ENCODE measurements at places on chromosomes 16 and 17.

DNA sequence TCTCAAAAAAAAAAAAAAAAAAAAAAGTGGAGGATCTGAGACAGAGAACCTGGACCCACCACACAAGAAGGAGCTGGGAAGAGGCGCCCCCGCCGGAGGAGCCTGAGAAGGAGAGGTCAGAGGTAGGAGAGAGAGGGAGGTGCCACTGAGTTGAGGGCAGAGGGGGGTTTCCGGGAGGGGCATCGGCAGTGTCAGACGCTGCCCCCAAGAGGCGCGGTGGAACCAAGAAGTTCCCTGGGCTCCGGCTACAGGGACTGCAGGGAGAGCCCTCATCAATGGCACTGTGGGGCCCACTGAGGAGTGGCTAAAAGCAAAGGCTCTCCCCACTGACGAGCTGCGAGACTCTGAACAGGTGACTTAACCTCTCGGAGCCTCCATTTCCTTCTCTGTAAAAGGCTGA, 4.2 kb downstream of the CCDC42 start:
- DNase-seq, result no peak

GRCh38 chr16:63960321-63960720, 1161.5 kb downstream of the CDH11 start:
- no peak for DNase-seq

- DNase-seq, result no peak
These were observed 681 bp downstream of the USP43 start for GRCh38 chr17:9645851-9646545.

DNA sequence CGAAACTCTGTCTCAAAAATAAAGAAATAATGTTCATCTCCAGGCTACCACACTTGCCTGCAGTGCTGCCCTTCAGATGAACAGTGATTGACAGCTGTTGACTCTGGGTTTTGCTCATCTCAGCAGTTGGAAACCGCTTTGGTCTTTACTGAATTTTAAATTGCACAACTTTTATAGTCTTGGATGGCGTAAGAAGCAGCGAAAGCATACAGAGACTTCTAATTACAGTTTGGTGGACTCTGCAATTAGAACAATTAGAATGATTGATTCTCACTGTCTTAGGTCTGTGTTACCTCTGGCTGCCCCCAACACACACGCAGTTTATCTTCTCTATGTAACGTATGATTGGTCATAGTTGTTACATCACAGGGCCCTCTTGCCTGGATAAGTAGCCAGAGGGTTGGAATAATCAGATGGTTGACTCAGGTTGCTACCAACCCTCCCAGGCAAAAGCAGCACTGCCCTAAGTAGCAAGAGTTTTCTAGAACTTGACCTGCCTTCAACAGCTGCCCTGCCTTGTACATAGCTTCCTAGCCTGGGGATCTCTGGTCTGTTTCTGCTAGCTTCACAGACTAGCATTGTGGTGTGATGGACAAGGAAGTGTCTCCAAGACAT, 1.9 kb upstream of the NAT9 start:
- no peak for DNase-seq

GRCh38 chr16:89855986-89856385, 17.4 kb upstream of the TCF25 start:
- no peak for DNase-seq

DNA sequence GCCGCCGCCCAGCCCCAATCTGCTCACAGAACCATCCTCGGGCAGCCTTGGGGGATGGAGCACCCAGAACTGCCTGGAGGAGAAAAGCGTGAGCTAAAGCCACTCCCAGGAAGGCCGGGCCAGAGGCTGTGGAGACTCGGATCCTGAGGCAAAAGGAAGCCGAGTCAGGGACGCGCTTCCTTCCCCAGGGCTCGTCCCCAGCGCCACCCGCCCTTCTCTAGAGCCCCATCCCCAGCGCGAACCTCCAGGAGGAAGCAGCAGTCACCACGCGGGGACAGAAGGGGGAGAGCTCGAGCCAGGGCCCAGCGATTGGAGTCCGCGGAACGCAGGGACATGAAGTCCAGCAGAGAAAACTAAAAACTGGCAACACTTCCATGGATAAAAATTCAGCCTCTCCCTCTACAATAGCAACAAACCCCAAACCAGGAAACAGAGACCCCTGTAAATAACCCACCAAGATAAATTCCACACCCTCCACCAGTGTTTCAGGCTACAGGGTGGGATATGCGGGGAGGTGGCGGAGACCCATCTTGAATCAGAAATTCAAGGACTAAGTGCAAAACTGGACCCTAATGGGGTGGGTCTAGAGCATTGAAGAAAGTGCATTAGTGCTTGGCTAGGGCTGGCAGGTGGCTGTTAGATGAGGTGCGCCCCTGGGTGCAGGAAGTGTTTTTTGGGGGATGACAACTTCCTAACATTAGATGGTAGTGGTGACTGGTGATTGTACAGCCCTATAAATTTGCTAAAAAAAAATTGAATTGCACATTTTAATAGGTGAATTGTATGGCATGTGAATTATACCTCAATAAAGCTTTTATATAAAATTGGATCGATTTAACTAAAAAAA, 116.1 kb upstream of the METRNL start:
- DNase-seq, result peak; percentile 80

- no peak for DNase-seq
These were observed 577 bp upstream of the TRIM72 start for GRCh38 chr16:31213342-31213741.

DNA sequence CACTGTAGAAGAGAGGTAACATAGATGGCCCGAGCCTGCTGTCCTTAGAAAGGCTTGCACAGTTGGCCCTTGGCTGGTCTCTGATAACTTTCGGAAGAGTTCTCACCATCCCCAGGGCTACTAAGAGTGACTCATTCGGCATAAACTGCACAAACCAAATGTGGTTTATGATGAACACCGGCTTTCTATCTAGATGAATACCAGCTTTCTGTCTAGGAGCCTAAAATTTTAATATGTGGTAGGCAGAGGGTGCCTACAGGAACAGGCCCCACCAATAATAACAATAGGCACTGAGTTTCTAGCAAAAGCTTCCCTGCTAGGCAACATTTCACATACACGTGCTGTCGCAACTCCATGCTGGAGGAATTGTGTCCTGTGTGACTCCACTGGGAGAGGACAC, 15.4 kb downstream of the CNOT1 start:
- peak; percentile 38 for DNase-seq

DNA sequence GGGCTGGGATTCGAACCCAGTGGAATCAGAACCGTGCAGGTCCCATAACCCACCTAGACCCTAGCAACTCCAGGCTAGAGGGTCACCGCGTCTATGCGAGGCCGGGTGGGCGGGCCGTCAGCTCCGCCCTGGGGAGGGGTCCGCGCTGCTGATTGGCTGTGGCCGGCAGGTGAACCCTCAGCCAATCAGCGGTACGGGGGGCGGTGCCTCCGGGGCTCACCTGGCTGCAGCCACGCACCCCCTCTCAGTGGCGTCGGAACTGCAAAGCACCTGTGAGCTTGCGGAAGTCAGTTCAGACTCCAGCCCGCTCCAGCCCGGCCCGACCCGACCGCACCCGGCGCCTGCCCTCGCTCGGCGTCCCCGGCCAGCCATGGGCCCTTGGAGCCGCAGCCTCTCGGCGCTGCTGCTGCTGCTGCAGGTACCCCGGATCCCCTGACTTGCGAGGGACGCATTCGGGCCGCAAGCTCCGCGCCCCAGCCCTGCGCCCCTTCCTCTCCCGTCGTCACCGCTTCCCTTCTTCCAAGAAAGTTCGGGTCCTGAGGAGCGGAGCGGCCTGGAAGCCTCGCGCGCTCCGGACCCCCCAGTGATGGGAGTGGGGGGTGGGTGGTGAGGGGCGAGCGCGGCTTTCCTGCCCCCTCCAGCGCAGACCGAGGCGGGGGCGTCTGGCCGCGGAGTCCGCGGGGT, at the start of gene CDH1:
Gene CDH1 (plus strand): TSS at position 247 of the 684 bp plus-strand sequence. CDS start 124 bp downstream, at position 371.
- DNase-seq, result no peak

DNA sequence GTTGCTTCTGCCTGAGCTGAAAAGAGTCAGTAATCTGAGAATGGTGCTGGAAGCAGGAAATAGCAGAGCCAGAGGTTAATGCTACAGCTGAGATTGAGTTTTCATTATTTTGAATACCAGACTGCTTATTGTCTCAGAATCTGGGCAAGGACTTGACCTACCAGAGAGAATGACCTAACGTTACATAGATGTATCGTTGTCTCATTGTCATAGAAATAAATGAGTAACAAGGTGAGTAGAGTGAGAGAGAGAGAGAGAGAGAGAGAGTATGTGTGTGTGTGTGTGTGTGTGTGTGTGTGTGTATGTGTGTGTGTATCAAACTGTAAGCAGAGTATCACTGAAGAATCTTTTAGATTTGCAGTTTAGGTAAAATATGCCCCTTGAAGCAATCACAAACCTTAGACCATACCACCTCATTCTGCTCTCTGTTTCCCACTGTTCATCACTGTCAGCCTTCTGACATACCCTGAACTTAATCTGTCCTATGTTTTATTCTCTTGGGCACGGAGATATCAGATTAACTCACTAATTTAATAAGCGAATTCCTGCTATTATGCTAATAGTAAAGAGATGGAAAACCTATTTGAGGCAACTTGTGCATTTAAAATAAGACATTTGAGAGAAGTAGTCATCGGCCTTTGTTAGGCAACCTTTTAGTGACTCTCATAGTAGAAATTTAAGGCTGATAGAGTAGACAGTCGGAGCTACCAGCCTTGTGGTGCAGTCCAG, 87.8 kb downstream of the CYB561 start:
- DNase-seq, result peak; percentile 86

Data from fibroblast of skin of back (primary cell).